ENCODE measurements at places on chromosomes 5 and 9. TPM values are rescaled to one million over a fixed set of nuclear protein-coding genes. Genes with fewer than 3 reads are reported as not detected.

Gene C9orf153
- 0.92 TPM for total RNA-seq

GRCh38 chr5:81121273-81121672 is 111.8 kb upstream of the CKMT2 start:
- DNase-seq: no peak

Gene APBA1
- total RNA-seq: 14.2 TPM

Gene MSMP
- not detected for total RNA-seq

Gene PCDHGC3
- total RNA-seq: 12.9 TPM

All from stomach (tissue), 19 donors.